ENCODE measurements at places on chromosomes 7 and 10. TPM values are rescaled to one million over a fixed set of nuclear protein-coding genes. Genes with fewer than 3 reads are reported as not detected.

DNA sequence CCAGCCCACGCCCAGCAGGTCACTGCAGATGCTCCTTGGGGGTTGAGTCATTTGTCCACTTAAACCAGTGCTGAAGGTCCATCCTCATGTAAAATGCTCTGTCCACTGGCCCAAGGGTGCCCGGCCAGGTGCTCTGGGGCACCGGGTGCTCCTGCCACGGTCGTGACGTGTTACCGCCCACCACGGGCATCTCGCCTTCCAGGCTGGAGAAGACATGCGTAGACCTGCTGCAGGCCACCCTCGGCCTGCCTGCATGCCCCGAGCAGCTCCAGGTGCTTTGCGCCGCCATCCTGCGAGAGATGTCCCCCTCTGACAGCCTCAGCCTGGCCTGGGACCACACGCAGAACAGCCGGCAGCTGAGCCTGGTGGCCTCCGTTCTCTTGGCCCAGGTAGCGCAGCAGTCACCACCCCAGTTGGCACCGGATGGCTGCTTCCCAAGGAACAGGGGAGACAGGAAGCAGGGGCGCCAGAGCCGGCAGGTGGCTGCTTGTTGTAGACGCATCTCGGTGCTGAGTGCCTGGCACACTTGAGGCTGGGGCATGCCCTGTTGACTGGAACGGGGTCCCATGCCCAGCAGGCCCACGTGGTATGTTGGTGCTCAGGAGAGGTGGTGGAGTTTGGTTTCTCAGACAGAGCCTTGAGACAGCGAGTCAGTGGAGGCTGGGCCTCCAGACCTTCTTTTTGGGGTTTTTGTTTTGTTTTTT lies 6.1 kb downstream of the AP5Z1 start:
- DNase-seq, result no peak

DNA sequence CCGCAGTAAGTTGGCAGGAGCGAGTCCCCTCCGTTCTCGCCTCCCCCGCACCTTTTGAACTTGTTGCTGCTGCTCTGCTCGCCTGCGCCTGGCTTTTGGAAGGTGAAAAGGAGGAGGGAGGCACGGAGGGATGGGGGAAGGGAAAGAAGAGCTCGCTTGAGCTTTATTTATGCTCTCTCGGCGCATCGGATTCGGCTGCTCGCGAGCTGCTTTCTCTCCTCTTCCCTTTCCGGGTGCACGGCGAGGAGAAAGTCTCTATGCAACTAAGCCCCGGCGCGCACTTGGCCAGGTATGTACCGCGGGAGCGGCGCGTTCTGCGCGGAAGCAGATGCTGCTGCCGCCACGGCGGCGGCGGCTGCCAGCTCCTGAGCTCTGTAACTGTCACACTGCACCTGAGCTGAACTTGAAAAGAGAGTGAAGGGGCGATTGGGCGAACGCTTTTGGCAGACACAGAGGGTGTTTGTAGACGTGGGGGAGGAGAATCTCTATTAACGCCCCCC lies 551 bp downstream of the KCND2 start:
- DNase-seq, result no peak

DNA sequence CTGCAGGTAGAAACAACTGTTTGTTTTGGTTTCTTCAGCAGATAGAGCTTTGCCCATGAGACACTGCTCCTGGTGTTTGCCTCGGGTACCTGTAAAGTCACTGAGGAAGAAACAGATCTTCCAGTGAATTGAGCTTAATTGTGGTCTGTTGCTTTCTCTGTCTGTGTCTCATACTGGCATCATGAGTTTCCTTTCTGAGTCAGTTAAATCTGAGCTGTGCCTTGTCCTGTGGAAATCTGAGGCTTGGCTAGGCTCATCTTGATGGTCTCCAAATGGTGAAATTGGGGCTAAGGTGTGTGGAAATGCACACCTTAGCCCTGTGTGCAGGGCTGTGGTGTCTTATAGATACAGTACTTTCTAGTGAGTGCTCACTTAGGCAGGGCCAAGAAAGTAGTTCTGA lies 67.4 kb downstream of the GBF1 start:
- DNase-seq, result no peak

- DNase-seq, result no peak
Observed at GRCh38 chr10:13087986-13088618, 11.9 kb upstream of the OPTN start.

DNA sequence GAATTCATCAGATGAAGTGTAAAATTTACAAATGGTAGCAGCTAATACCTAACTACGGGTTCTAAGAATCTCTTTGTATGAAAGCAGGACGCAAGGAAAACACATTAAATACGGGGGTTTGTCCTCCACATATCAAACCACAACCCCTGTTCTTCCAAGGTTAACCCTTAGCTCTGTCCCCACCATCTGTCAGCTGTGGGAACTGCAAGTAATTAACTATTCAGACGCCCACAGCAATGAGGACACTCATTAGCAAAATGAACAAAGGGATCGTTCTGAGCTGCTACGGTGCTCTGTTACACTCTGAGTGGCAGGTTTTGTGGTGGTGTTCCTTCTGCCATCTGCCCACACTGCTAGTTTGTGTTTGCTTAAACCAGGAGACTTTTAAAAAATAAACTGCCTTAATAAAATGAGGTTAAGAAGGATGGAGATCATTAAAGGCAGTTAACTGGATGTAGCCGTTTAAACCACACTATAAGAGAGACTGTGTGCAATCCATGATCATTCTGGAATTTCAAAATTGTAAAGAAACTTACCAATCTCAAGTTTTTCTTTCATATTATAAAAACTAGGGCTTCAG lies 51.4 kb downstream of the C10orf67 start:
- no peak for DNase-seq

DNA sequence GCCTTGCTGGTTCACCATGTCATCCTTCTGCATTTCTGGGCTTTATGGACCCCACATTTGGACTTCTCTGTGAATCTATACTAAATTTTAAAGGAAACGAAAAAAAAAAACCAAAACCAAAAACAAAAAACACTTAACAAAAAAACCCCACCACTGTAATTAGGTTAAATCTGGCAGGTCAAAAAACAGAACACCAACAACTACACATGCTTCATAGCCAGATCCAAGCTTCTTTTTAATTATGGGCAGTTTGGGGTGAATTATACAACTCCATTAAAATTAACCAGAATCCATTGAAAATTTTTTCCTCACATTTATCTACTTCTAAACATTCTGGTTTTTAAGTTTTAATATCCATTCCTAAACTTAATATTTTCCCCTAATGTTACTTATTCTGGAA lies 58.4 kb downstream of the CDK6 start:
- DNase-seq, result no peak

GRCh38 chr10:102435529-102436233 lies 3.3 kb upstream of the CUEDC2 start:
- no peak for DNase-seq

DNA sequence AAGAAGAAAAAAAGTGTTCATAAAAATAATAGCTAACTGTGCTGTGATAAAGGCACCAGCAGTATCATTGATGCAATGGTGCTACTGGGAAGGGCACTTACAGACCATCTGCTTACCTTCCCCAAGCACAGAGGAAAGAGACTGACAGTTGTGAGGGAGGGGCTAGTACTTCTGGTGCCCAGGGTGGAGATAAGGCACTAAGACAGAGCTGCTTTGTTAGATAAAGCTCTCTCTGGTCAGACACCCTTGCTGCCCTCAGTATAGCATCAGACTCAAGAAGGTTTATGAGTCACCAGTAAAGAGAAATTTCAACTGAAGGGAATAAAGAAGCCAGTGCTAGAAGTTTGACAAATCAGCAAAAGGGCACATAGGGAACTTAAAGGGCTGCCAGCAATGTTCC lies 325.6 kb downstream of the HPSE2 start:
- DNase-seq, result no peak

GRCh38 chr10:35442028-35442427 lies 105.7 kb downstream of the CCNY start:
- no peak for DNase-seq

GRCh38 chr7:139683137-139683921 lies 94.5 kb downstream of the HIPK2 start:
- DNase-seq, result no peak

DNA sequence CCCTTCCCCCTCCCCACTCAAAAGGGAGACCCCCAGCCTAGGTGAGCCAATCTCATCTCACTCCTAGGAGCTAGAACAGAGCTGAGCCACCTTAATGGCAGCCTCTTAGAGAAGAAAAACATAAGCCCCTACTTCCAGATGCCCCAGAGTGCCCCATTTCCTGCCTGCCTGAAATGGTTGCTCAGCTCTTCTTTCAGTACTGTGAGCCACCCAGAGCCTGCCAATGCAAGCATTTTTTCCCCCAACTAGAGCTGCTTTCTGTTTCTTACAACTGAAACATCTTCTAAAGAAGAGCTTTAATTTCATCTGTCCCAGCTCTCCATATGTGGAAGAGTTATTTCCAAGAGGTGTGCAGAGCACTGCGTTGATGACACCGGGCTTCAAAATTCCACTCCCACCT lies 136.7 kb downstream of the PLPP4 start:
- no peak for DNase-seq

DNA sequence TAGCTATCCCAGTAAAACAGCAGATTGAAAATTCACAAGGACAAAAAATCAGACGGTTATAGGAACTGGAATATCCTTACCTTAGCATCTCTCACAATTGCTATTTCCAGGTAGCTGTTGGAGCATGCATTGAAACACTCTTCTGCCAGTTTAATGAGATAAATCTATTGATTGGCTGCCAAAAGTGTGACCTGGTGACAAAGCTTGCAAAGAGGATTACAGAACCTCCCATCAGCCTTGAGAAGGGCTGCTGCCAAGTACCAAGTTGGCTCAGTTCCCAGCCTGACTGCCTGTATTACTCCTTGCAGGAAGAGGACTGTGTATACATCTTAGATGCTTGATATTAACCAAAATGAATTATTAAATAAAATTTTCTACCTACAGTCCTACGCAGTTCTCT lies 5.1 kb downstream of the PRLHR start:
- DNase-seq, result no peak

DNA sequence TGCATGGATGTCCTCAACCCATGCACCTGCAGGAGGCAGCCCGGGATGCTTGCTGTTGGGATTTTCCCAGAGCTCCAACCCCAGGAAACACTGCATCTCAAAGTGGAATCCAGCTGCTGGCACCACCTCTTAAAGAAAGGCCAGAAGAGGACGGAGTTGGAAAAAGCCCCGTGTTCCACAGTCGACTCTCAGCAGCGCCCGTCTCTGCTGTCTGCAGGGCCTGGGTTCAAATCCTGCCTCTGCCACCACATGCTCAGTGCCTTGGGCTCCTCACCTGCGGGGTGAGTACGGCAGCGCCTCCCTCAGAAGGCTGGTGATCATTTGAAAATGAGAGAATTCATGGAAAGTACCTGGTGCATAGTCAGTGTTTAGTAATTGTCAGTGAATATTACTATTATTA lies 65.6 kb upstream of the ZNF716 start:
- DNase-seq, result no peak

GRCh38 chr10:133306941-133307379 lies 1.7 kb downstream of the TUBGCP2 start:
- DNase-seq, result no peak

DNA sequence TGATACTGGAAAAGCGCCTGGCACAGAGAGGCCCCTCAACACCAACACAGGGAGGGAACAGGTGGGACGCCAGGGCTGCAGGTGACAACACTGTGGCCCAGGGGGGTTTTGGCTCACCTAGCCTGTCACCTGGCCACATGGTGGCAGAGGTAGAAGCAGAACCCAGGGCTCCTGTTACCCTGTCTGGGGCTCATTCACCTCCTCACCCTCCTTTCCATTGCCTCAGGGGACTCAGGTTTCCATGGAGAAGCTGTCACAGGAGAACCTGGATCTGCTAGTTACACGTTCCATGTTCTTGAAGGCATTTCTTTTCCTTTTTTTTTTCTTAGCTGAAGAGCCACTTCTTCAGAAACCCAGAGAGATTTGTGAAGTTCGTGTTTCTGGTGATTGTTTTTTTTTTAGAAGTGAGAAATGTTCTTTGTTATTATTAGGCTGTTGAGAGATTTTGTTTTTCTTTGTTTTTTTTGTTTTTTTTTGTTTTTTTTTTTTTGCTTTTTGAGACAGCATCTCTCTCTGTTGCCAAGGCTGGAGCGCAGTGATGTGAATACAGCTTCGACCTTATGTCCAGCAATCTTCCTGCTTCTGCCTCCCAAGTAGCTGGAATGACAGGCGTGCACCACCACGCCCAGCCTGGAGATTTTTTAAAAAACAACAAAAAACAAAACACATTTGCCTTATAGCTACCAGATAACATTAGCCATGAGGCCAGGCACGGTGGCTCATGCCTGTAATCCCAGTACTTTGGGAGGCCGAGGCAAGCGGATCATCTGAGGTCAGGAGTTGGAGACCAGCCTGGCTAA lies 16.0 kb downstream of the DENND2A start:
- DNase-seq, result no peak

DNA sequence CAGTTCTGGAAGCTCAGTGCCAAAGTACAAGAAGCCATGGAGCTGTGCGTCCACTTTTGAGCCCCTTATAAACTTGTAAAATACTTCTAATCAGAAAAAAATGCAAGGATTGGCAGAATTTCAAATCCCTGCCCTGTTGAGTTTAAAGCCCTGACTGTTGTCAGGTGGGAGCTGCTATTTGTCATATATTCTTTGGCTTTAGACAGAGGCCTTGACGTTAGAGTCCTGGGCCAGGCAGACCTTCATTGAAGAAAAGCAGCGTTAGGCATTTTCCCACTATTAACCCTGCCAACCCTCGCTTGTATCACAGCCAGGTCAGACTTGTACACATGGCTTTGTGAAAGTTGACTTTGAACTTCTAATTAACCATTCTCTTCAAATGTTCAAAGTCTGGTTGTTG lies 155.4 kb downstream of the TWIST1 start:
- DNase-seq, result no peak

GRCh38 chr7:64515330-64515729 lies 47.5 kb downstream of the ZNF680 start:
- no peak for DNase-seq

DNA sequence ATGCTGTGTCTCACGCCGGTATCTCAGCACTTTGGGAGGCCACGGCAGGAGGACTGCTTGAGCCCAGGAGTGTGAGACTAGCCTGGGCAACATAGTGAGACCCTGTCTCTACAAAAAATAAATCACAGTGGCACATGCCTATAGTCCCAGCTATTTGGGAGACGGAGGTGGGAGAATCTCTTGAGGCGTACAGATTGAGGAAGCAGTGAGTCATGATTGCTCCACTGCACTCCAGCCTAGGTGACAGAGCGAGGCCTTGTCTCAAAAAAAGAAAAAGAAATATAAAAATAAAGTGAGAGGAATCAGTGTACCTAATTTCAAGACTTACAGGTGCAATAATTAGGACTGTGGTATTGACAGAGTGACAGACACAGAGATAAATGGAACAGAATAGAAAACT lies 23.9 kb downstream of the SLC25A40 start:
- no peak for DNase-seq

- DNase-seq, result peak; percentile 49
Observed at GRCh38 chr10:3886641-3887251, 101.7 kb upstream of the KLF6 start.

- DNase-seq, result no peak
Observed at GRCh38 chr7:138662076-138662990, 38.8 kb downstream of the SVOPL start.

GRCh38 chr10:17880601-17881000 lies 71.1 kb upstream of the SLC39A12 start:
- DNase-seq, result no peak

The ATG9B gene
- not detected for total RNA-seq

The CHST15 gene
- total RNA-seq, result 45.6 TPM

The TECTB gene
- not detected for total RNA-seq

The GIMAP7 gene
- 23.8 TPM for total RNA-seq

The VGF gene
- total RNA-seq, result not detected

The LAMB1 gene
- 355 TPM for total RNA-seq

The RNF148 gene
- total RNA-seq, result not detected

The PLPP4 gene
- total RNA-seq, result not detected

The SPDYE1 gene
- total RNA-seq, result not detected

All from tibial nerve (tissue), 4 donors.